ENCODE measurements at places on chromosomes 3 and 15.

GRCh38 chr15:40296561-40297230 lies 11.0 kb downstream of the PLCB2 start:
- DNase-seq = no peak

DNA sequence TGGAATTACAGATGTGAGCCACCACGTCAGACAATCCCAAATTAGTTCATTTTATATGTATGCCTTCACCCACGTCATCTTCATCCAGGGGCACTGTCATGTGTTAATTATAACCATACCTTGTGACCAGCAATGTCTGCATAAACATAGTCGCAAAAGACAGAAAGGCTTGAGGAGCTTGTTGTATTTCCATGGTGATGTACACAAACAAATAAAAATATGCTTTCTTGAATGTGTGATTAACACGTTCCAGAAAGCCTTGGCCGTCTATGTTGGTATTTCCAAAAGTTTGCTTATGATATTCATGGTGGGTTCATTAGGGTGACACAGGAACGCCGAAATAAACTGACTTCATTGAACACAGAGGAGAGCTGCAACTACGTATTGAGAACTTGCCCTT lies 524.7 kb upstream of the ZNF717 start:
- DNase-seq = no peak

GRCh38 chr3:38566215-38566528 lies 70.0 kb downstream of the EXOG start:
- DNase-seq = peak; percentile 55

DNA sequence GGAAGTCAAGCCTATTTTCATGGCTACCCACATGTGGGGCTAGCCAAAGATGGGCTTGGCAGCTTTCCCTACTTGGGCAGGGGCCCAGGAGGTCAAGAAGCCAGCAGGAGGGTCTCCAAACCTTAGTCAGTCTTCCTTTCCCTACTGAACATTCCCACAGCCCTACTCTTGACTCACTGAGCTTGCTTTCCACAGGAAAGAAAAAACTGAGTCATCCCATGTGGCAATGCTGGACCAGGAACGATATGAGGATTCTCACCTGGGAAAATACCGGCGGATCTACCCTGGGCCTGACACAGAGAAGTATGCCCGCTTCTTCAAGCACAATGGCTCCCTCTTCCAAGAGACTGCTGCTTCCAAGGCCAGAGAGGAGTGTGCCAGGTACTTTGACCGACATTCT lies 3.7 kb upstream of the NGRN start:
- no peak for DNase-seq

DNA sequence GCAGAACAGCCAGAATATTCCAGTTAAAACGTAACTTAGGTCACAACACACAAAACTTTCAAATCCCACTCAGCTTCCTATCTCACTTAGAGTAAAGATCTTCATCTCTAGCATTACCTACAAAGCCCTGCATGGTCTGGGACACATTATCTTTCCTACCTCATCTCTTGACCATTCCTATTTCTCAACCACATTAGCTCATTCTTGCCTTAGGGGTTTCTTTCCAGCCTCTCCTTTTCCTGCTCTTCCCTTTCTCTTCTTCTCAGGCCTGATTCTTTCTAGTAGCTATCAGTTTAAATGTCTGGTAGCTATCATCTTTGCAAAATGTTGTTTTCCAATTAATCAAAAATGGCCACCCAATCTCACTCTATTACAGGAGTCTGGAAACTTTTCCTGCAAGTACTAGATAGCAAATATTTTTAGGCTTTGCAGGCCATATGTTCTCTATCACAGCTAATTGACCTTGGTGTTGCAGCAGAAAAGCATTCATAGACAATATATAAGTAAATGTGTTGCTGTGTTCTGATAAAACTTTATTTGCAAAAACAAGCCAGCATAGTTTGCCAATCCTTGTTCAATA lies 15.1 kb upstream of the CBLB start:
- DNase-seq = no peak

- no peak for DNase-seq
These were observed 158.0 kb downstream of the CLSTN2 start for GRCh38 chr3:140092848-140093536.

- no peak for DNase-seq
These were observed 166.6 kb upstream of the SLC24A5 start for GRCh38 chr15:47954196-47954595.

GRCh38 chr3:22836131-22836530 lies 367.0 kb upstream of the UBE2E2 start:
- DNase-seq = no peak

DNA sequence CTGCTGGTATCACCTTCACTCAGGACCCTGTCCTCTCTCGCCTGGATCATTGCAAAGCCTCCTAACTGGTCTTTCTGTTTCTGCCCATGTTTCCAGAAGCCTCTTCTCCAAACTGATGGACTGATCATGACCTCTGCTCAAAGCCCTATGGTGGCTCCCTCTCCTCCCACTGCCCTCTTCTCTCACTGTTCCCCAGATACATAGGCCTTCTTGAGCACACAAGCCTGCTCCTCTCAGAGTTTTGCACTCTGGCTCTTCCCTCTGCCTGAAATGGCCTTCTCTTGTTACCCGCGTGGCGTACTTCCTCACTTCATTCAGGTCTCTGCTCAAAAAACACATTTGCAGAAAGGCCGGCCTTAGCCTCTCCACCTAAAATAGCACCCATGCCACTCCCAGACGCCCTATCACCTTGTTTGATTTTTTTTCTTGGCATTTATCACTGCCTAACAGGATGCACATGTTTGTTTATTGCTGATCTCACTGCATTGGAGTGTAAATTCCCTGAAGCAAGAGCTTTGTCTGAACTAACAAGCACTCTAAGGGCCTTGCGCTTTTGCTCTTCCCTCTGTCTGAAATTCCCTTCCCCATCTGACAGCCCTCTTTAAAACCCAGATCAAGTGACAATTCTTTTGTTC lies 1.4 kb upstream of the ETFA start:
- no peak for DNase-seq

DNA sequence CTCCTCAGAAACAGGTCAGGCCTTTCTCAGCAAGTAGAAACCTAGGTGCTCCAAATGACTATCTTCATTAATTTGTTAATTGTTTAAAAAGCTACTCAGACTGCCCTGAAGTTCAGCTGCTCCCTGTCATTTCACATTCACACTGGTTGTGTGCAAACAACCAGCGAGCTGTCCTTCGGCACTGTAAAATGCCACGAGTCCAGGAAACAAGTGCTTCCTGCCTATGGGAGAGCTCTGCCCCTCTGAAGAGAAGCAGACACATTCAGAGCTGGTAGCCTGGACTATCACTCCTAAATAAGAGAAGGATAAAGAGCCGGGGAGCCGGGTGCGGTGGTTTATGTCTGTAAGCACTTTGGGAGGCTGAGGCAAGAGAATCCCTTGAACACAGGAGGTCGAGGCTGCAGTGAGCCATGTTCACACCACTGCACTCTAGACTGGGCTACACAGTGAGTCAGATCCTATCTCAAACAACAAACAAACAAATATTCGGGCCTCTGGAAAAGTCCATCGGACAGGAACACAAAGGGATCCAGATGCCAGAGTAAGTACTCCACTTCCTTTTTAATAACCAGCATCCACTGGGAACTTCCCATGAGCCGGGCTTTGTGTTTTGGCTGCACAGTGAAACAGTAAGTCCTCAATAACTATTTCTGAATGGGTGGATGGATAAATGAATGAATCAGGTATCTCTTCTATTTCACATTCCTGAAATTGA lies 114.4 kb upstream of the WNT5A start:
- no peak for DNase-seq

Measured in mesenteric fat pad (tissue), 1 donor.